ENCODE measurements at places on chromosomes 5 and 9.

DNA sequence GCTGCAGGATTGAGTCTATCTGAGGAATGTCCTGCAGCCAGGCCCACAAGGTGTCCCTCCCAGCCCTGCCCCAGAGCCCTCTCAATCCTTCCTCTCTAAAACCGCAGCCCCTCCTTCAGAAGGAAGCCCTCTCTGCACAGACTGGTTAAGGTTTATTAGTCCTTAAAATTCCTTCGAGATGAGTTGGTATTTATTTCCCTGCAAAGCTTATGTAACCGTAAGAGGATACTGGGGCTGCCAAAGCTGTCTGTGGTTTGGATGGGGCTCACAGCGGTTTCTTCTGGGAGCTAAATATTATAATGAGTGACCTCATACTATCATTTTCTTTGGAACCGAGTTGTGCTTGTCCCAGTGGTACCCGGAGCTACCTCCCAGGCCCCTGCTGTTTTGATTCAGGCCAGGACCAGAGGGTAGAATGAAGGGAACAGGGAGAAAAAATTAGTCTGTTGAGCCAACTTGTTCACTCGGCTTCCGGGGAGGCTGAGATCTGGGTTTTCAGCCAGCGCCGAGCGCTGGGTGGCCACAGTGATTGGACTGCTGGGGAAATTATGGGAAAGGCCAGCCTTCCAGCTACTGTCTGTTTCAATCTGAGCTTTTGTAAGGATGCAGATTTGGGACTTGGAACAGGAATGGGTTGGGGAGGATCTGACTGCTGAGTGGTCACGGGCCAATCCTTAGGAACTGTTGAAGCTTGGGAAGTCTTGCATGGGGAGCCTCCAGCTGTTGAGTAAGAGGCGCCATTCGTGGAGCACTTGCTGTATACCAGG is 107.5 kb downstream of the NDFIP1 start:
- no peak for DNase-seq

DNA sequence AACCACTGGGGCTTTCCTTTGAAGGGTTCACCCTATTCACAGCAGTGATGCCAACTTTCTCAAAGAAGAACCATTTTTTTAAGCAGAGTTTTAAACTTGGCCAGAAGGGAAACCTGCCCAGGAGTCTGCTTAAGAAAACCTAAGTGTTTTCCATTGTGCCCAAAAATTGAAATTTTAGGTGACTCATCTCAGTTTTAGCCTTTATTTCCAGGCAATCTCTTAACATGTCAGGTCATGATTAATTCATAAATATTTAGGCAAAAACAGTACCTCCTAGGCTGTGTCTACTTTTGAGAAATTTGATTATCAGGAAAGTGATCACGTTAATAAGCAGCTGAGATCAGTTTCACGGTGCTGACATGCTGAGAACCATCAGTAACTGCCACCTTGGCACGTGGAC is 61.9 kb downstream of the TLE1 start:
- no peak for DNase-seq

DNA sequence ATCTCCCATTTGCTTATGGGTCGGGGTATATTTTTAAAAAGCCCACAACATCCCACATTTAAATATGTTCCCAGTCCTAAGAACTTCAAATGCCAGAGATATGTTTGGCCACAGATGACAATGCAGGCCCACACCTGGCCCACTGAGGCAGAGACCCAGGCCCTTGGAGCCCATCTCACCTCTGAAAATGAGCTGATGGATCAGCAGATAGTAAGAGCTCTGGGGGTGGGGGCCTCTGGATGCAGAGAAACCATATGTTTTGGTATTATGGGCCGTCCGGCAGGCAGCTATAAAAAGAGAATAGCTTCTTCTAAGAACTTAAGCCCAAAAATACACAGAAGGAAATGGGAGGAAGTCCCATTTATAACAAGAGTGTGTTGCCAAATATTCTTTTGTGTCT is 256.0 kb downstream of the GRIA1 start:
- no peak for DNase-seq

GRCh38 chr9:132116583-132116982 is 36.9 kb upstream of the MED27 start:
- no peak for DNase-seq

GRCh38 chr5:89313804-89314588 is 431.0 kb upstream of the MEF2C start:
- DNase-seq: no peak

DNA sequence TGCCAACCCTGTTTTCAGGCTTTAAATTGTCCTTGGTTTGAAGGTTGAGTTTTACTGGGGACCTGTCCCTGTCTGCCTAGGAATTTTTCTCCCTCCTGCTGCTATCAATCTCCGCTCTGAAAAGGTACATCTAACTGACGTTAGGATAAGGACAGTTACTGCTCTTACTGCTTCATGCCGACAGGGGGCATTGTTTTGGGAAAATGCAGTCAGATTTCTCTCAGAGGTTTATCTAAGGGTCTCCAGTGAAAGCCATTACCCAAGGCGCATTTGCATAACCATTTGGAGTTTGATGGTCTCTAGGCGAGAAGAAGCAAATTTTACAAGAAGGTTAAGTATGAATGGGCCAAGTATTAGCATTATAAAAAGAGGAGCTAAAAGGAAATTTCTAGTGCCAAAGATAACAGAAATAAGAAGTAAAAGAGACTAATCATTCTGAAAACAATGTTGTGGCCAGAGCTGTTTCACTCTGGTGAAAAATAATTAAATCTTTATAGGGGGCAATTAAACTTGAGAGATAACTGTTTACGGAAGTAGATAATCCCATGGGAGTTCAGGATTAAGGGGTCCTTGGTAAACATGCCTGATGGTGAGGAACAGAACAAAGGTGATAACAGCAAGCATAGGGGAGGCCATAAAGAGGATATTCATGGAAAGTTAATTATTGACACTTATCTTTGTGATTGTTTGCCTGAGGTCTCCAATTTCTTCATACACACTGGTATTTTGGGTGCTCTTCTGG is 605.0 kb downstream of the MTRR start:
- DNase-seq: no peak

GRCh38 chr9:113481176-113481787 is 17.8 kb downstream of the RGS3 start:
- DNase-seq: no peak

DNA sequence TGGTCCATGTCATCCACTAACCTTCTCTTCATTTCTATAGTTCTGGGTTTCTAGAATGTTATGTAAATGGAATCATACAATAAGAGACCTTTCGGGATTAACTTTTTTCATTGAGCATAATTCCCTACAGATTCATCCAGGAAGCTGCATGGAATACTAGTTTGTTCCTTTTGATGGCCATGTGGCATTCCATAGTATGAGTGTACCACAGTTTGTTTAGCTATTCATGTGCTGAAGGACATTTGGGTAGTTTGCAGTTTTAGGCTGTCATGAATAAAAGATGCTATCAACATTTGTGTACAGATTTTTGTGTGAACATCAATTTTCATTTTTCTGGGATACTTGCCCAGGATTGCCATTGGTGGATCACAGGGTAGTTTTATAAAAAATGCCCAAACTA is 6.8 kb upstream of the SPTLC1 start:
- DNase-seq: no peak

- DNase-seq: peak; percentile 96
Measured at GRCh38 chr5:179821298-179822058, 773 bp downstream of the SQSTM1 start.

- DNase-seq: no peak
Measured at GRCh38 chr9:18255747-18256146, 218.2 kb upstream of the ADAMTSL1 start.
